ENCODE measurements at places on chromosomes 12 and 14.

DNA sequence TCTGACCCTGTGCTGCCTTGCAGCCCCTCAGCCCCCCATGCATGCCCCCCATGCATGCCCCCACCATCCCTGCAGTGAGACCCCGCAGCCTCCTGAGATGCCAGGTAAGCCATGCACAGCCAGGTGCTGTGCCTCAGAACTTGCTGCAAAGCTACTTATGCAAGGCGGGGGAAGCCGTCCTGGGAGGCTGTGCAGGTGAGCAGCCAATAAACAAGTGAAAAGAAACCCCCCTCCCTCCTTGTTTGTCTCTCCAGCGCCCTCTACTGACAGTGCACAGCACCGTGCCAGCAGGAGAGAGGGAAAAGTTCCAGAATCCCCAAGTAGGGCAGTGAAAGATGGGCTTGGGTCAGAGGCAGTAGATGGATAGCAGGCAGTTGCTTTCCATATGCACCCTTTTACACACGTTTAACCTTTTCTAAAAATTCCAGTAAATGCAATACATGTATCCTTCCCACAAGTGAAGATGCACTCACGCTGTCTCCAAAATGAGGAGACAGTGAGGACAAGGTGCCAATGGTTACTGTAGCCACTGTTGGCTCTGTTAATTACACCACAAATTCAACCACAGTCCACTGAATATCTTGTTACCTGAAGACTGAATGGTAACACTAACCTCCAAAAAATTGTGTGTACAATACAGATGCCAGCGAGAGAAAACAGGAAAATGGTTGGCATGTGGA is 18.0 kb downstream of the TNFAIP2 start:
- no peak for DNase-seq

DNA sequence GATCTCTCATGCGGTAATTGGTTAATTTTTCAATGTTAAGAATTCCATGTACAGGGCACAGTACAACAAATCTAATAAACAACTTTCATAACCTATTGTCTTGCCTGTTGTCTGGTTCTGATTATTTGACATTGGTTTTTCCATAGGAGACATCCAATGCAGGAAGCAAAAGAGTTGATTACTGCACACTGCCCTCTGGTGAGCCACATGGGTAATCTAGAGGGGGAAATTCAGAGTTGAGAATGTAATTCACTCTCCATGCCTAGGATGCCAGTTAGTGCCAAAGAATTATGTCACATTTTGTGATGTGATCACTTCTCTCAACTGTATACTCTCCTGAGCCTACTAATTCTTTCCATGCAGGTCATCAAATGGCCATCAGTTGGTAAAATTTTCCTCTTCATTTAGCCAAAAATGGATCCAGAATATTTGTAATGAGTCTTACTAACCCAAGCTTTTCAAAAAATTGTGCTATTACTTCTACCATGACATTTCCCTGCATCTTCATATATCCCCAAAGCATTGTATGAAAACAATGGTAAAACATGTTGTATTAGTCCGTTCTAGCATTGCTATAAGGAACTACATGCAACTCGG is 17.7 kb upstream of the CCDC91 start:
- DNase-seq: peak; percentile 12

- DNase-seq: no peak
Observed at GRCh38 chr14:94346841-94347240, 23.7 kb upstream of the SERPINA6 start.

DNA sequence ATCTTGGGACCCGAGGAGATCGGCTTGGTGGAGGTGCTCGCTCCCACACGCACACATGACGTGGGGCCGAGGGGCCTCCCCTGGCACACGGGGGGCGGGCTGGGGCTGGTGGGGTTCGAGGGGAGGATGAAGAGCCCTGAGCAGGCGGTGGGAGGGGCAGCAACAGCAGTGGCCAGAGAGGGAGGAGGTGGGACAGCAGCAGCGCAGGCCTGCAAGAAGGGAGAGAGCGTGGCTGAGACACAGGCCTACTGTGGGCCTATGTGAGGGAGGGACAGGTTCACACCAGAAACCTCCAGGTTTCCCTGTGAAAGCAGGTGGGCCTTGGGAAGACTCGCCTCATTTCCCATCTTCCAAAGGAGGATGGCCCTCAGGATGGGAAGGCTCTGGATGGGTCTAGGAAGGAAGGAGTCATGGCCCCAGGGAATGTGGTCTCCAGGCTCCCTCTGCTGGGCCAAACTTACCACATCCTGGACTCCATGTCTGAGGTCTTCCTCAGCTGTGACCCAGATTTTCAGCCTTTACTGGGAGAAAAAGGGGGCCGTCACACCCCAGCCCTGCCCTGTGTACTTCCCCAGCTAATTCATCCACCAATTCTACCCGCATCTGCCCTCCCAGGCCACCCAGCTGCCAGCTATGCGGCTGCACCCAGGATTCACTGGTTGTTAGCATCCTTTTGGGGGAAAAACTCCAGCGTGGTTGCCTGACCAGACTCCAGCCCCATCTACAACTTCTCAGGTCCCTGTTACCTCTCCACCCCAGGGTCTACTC is 2.8 kb downstream of the PIANP start:
- DNase-seq: peak; percentile 32

GRCh38 chr12:120215766-120216735 is 15.1 kb upstream of the RPLP0 start:
- DNase-seq: no peak

DNA sequence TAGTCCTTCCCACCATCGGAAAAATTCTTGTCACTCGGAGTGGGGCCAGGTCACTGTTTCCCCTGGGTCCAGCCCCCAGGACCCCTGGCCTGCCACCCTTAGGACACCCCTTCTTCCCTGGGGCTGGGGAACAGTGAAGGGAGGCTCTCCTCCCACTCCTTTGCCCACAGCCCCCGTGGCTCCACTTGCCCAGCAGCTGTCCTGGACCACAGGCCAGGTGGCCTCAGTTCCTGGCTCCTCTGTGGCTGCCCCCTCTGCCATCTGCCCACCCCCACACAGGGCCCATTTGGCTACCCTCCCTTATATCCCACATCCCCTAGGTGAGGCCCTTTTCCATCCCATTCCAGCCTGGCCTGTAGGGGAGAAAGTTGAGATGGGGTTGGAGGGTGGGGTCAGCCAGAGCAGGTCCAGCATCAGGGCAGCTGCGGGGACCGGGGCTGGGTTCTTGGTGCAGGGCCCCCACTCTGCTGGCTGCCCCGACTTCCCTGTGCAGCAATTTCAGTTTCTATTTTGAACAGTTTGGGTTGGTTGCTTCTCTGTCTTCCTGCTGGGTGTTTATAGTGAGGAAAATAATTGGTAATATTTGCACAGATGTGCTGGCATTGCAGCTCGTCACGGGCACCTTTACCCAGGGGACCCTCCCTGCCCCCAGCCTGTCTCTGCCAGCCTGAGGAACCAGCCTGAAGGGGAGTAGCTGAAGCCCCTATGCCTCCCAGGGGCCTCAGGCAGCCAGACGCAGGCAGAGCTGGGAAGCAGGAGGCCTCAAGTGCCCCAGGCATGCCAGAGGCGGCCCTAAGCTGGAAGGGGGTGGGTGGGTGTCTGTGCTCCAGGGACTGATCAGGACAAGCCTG is 23.4 kb downstream of the SYNDIG1L start:
- no peak for DNase-seq

- DNase-seq: peak; percentile 35
Observed at GRCh38 chr12:96719660-96720362, 187.2 kb upstream of the NEDD1 start.

DNA sequence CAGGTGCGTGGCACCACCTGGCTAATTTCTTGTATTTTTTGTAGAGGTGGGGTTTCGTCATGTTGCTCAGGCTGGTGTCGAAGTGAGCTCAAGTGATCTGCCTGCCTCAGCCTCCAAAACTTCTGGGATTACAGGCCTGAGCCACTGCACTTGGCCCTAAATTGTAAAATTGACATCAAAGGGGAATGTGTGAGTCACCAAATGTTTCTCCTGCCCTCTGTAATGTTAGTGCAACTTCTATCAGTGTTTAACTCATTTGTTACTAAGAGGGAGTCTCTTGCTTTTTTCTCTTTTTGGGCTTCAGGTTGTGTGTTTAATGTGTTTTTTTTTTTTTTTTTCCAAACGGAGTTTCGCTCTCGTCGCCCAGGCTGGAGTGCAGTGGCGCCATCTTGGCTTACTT is 2.3 kb downstream of the TULP3 start:
- no peak for DNase-seq

DNA sequence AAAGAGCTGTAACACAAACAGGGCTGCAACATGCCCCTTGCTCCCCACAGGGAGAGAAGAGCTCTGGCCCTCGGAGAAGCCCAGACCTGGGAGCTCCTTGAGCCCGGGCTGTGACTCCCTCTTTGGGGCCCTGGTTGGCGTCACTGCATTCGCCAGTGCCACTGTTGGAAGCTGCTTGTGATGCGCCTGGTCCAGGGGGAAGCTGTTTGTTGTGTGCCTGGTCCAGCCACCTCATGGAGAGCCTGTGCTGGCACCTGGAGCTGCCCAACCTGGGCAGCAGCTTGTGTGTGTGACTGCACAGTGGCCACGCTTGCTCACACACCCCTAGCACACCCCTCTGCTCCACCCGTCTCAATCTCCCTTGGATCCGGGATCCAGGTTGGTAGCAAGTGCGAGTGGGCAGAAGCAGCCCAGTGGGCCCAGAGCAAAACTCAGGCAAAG is 49.5 kb downstream of the A2M start:
- no peak for DNase-seq

DNA sequence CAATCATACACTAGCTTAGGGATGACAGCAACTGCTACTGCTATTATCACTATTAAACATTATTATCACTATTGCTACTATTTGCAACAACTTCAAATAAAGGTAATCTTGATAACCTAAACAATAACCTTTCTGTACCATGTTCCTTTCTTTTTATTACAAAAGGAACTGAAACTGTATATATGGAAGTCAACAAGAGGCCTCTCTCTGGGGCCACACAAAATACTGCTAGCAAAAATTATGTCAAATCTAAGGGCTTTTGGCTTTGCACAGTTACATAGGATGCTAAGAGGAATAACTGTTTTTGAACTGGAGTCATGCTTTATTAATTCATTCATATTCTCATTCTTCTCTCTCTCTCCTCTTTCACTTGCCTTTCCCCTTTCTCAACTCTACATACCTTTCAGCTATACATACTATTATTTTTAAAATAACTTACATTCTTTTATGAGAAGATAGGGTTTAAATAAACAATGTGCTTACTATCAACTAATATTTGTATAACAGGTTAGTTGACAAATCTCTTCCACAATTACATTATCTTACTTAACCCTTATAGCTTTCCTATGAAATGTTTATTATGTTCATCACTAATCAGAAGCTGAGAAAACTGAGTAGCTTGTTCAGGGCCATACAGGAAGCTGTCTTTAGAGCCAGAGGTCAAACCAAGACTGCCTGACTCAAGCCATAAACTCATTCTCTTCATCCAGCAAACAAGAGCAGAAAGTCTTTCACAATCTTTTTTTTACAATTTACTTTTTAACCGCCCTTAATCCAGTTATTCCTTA is 25.7 kb downstream of the SPTSSA start:
- no peak for DNase-seq

- DNase-seq: no peak
Observed at GRCh38 chr14:100033347-100034075, 31.7 kb upstream of the EVL start.

GRCh38 chr12:58009405-58010195 is 68.2 kb downstream of the ATP23 start:
- DNase-seq: no peak
